ENCODE measurements at places on chromosomes 5 and 9.

DNA sequence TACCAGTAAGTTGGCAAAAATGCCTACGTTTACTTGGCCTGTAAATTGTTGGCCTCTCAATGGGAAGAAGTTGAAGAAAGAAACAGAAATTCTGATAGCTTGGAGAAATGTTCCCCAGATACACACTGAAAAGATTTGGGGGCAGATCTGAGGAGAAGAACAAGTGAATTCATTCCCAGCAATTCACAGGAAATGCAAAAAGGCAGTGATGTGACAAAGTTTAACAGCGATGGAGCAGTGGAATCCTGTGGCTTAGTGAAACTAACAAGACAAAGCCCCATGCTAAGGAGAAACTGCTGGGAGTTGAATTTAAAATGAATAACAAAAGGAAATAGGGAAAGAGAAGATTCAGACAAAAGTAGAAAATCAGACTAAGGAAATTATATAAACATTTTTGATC lies 213.2 kb upstream of the EDIL3 start:
- DNase-seq: no peak

DNA sequence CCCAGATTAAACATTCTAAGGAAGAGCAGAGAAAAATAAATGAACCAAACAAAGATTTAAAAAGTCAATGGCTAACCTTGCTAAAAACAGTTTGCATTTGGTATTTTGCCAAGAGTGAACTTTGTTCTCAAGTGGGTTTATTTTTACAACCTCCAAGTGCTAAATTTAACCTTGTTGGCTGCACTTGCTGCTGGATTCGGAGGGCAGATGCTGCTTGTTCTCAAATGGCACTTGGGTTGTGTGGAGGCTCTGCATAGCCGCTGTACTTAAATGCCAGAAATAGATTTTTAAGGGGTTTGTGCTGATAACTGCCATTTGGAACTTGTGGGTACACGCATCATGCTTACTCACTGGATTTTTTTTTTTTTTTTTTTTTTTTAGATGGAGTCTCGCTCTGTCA lies 13.3 kb upstream of the SPATA24 start:
- no peak for DNase-seq

DNA sequence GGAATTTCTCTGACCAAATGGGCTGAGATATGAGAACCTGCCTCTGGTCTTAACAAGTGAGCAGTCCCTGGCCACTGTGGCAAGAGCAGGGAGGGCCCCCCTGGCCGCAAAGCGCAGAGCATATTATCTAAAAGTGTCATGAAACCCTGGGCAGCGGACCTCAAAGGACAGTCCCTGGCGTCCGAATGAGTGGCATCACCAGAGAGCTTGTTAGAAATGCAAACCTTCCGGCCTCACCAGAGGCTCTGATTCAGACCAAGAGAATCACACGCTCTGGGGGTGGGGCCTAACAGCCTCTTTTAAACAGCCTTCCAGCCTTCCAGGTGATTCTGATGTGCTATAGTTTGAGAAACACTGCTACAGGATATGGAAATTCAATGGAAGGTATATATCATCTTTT lies 10.9 kb downstream of the PTPN3 start:
- no peak for DNase-seq

DNA sequence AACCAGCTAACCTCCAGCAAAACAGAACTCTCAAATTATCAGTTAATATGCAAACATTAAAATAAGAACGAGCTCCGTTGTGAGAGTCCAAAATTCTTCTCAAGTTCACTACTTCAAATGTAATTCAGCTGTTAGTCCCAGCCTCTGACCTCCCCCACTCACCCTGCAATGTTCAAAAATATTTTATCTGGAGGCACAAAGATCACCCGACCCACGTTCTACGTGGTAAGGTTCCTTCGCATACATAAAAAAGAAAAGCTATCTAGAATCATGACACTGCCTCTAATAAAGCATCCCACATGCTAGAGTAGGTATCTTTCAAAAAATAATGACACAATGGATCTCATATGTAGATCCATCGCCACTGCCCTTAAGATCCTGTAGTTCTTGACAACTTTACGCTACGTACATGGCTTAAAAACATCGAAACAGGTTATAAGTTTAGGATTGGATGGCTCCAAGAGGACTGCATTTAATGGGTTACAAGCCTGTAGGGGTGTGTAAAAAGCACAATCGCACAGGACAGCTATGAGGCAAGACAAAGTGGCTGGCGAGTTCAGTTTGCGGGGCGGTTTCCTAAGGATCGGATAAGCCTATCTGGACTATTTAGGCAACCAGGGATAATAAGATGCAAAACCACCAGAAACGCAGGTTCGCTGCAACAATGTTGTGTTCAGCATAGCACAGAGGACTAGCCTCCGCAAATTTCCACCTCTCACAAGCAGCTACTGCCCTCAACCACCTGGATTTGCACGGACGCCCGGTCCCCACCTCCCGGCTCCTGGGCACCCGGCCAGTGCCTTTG lies 969 bp downstream of the CLK4 start:
- DNase-seq: no peak

DNA sequence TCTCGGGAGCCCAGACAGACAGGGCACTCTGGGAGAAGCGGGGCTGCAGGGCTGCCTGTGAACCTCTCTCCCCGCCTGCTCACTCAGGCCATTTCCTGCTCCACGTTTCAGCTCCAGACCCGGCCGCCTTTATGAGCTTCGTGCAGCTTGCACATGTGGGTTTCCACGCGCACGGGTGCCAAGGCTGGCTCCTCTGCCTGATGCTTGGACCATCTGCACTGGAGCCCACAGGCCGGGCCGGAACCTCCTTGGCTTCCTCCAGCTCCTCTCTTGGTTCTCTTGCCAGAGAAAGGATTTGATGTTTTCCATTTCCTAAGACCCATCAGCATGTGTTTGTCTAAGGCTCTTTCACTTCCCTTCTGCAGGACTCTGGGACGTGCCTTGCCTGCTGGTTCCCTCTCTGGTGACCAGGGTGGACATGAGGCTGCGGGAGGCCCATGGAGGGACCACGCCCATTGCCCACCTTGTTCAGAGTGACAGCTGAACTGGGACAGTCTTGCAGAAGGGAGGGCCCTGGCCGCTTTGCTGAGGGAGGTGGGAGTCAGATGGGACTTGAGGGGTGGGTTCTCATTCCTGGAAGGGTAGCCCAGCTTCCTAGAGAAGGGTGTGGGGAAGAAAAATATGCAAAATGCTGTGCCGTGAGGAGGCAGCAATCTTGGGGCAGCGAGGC lies 23.3 kb upstream of the COL5A1 start:
- no peak for DNase-seq

DNA sequence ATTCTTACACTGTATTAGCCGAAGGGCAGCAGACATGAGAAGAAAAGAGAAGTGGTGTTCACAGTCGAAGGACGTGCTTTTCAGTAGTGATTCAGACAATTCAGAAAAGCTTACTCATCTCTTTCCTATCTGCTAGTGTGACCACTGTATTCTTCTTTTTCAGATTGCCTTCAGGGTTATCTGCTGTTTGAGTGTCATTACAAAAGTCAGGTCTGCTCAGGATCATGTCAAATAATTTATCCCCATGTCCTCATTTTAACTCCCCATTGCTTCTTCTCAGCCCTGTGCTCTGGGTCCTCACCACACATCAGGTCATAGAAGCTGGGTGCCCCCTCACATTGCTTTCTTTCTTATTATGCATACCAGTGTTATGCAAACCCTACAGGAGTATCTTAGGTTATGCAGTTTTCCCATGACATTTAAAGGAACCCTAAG lies 394.0 kb downstream of the CETN3 start:
- no peak for DNase-seq

GRCh38 chr5:128480906-128481633 lies 57.0 kb downstream of the FBN2 start:
- no peak for DNase-seq

- DNase-seq: no peak
These were observed 18.4 kb downstream of the GLRA1 start for GRCh38 chr5:151906246-151906645.

- DNase-seq: no peak
These were observed 197.3 kb upstream of the C9orf72 start for GRCh38 chr9:27770541-27770940.

DNA sequence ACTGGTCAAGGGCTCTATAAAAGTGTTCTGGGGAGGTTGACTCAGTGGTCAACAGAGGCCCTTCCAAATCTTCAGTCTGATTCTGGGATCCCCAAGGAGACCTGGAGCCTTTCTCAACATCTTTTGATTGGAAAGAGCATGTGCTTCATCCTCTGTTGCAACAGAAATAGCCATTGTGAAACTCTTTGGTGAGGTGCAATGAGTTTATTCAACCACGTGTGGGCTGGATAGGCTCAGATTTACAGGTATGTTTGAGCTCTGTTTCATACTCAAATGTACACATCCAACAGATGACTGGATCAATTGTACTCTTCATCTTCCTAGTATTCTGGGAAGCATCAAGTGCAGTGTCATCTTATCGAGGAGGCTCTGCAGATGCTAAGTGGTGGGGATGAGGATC lies 60.5 kb downstream of the CTSL start:
- no peak for DNase-seq

- no peak for DNase-seq
These were observed 83.5 kb downstream of the ARHGAP26 start for GRCh38 chr5:142853682-142854081.

GRCh38 chr5:56330167-56330566 lies 97.0 kb upstream of the ANKRD55 start:
- no peak for DNase-seq

GRCh38 chr9:33439731-33440130 lies 7.7 kb downstream of the AQP3 start:
- DNase-seq: no peak

DNA sequence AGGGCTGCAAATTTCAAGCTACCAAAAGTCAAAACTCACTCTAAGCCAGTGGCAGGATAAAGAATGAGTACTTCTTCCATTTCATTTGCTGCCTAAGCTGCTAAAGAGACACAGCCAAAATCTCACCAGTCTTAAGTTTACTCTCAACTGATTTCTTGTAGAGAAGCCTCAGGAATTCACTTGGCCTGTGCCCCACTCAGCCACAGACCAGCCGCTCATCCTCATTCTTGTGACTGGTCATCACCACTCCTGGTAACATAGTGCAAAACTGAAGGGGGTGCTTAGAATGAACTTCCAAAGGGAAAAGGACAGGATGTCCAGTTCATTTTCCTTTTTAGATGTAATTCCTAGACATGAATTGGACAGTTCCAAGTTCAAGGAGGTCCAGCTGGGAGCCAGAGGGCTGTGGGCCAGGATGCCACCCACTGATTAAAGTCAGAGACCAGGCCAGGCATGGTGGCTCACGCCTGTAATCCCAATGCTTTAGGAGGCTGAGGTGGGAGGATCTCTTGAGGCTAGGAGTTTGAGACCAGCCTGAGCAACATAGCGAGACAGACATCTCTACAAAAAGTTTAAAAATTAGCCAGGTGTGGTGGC lies 72.7 kb upstream of the RANBP3L start:
- DNase-seq: no peak

DNA sequence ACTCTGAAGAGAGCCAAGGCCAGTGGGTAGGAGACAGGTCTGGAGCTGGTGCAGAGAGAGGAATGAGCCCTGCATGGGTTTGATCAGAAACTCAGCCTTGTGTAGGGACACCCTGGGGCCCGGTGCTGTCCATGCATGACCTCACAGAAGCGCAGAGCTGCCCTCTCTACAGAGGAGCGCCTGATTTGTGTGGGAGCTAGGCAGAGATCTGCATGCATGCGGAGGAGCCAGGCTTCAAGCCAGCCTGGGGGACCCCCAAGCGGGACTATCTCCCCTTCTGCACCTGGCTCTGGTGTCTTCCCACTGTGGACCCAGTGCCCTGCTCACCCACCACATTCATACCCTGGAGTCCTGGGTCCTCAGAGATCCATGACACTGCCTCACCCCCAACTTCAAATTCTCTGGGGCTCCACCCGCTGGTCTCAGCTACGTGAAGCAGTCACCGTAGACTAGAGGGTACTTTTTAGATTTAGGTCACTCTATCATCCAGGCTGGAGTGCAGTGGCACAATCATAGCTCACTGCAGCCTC lies 2.6 kb upstream of the LCN2 start:
- no peak for DNase-seq

GRCh38 chr5:156815988-156816599 lies 34.0 kb upstream of the PPP1R2B start:
- no peak for DNase-seq

DNA sequence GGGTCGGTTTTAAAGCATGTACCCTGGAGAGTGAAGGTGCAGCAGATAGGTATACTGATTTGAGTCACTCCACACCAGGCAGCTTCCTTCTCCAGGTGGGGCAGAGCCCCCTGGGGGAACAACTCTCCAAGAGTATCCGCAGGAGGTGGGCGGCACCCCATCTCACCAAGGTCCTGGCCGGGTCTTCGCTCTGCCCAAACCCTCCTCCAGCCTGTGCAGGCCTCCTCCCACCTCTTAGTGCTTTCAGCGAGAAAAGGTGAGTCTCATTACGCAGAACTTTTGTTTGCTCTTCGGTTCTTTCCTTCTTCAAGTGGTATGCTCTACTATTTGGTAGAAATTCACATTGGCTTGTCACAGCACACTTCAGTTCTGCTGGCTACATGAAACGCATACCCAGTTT lies 13.7 kb downstream of the SPACA9 start:
- no peak for DNase-seq

- no peak for DNase-seq
These were observed 14.9 kb downstream of the FOXI1 start for GRCh38 chr5:170120576-170120975.

DNA sequence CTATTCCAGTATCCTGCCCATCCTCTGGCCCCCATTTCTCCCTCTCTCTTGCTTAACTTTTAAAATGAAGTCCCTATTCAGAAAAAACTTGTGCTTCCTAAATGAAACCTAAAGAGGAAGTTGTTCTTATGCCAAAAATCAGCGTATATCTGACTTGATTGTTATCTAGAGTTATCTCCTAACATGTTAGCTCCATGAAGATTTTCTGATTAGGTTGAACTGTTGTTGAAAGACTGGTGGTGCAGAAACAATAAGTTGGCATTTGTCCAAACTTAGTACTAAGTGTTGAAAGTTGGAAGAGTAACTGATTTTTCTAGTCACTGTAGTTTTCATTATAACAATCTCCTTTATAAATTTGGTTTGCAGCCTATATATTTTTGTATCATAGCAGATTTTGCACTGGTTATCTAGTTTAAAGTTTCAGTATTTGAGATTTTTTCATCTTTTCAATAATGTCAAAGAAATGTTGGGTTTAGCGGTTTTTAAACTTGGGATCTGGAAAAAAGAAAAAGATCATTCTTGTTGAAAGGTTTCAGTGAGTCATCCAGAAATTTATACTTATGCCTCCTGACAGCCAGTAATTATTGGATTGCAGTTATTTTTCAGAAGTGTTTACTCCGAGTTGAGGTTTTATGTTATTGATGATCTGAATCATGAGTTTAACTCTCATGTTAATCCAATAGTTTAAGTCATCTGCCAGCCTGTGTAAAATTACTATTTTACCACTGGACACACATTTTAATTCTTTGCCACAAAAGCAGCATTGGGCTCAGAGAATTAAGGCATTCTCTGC lies 60.6 kb downstream of the PAM start:
- no peak for DNase-seq

- no peak for DNase-seq
These were observed 482 bp downstream of the NFIB start for GRCh38 chr9:14313378-14313940.

GRCh38 chr5:32096891-32097595 lies 77.1 kb downstream of the GOLPH3 start:
- DNase-seq: no peak

- DNase-seq: no peak
These were observed 5.7 kb downstream of the PCSK5 start for GRCh38 chr9:75896193-75896592.

- DNase-seq: no peak
These were observed 109.9 kb downstream of the TMEM174 start for GRCh38 chr5:73282923-73283322.

GRCh38 chr9:89365532-89365912 lies 47.2 kb downstream of the SECISBP2 start:
- DNase-seq: no peak

GRCh38 chr9:117278471-117279035 lies 136.3 kb downstream of the ASTN2 start:
- no peak for DNase-seq
